ENCODE measurements at places on chromosomes 5 and 9. TPM values are rescaled to one million over a fixed set of nuclear protein-coding genes. Genes with fewer than 3 reads are reported as not detected.

PLAC8L1 gene
- 0.38 TPM for total RNA-seq

WNT8A gene
- not detected for total RNA-seq

CCDC192 gene
- total RNA-seq = not detected

FAM81B gene
- total RNA-seq = not detected

HACD4 gene
- total RNA-seq = 1.0 TPM

Measured in A549 treated with dexamethasone at 1 μM for 4 hours (cell line).